ENCODE measurements at places on chromosomes 4 and X. TPM values are rescaled to one million over a fixed set of nuclear protein-coding genes. Genes with fewer than 3 reads are reported as not detected.

Gene PAGE1
- total RNA-seq = not detected

Gene PRR32
- total RNA-seq = not detected

Gene TRAM1L1
- total RNA-seq = not detected

Gene CENPVL2
- total RNA-seq = not detected

Gene NAA11
- total RNA-seq = not detected

Gene DOCK11
- total RNA-seq = 4.4 TPM

Gene MAGEC2
- total RNA-seq = not detected

Gene MTNR1A
- not detected for total RNA-seq

Gene MSMO1
- 141 TPM for total RNA-seq

Gene GABRB1
- not detected for total RNA-seq

Gene CRMP1
- not detected for total RNA-seq

Gene ITIH6
- total RNA-seq = not detected

Gene CD38
- total RNA-seq = 8.4 TPM

Gene PNMA3
- total RNA-seq = 0.09 TPM

Gene FIP1L1
- 18.7 TPM for total RNA-seq

Gene INTU
- 1.1 TPM for total RNA-seq

Gene DMP1
- not detected for total RNA-seq

Gene OFD1
- total RNA-seq = 11.5 TPM

Gene NKX3-2
- total RNA-seq = not detected

Gene HAUS7
- total RNA-seq = 9.7 TPM

Gene TRIM2
- 9.0 TPM for total RNA-seq

Gene DSPP
- total RNA-seq = not detected

Gene GPR78
- not detected for total RNA-seq

Gene CLIC2
- 11.0 TPM for total RNA-seq

Gene ZCCHC12
- total RNA-seq = not detected

Gene AFF1
- 23.8 TPM for total RNA-seq

Gene GLRA2
- not detected for total RNA-seq

Gene DOK7
- 2.4 TPM for total RNA-seq

Gene SPANXN4
- total RNA-seq = not detected

All from right lobe of liver (tissue), 6 donors.